ENCODE measurements at places on chromosomes 5 and 9.
A peak's percentile ranks its signal among the peaks of the same experiment; 100 is the strongest.

DNA sequence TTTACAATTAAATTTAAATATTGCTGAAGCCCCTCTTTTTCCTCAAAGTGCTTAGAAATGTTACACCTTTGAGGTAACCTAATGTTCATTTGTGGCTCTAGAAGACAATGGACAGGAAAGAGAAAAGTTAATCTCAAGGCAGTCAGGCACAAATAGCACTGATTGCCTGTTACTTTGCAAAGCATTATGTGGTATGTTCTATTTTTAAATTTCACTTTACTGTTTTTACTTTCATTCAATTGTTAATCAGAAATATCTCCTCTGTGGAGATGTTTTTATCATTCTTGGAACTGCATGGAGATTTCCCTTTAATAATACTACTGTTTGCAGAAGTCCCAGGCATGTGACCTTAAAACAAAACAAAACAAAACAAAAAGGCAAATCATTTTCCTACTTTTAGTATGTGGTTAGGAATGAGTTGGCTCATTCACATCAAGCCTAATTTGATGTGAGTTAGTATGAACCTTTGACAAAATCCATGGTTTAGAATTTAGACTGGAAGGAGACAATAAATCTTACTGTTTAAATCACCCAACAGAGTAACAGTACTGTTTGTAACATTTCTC is 67.5 kb downstream of the CWC27 start:
- no peak for DNase-seq

- peak; percentile 71 for DNase-seq
Measured at GRCh38 chr5:175895686-175896102, 24.3 kb downstream of the CPLX2 start.

GRCh38 chr9:32399110-32399815 is 14.8 kb downstream of the ACO1 start:
- DNase-seq = no peak

DNA sequence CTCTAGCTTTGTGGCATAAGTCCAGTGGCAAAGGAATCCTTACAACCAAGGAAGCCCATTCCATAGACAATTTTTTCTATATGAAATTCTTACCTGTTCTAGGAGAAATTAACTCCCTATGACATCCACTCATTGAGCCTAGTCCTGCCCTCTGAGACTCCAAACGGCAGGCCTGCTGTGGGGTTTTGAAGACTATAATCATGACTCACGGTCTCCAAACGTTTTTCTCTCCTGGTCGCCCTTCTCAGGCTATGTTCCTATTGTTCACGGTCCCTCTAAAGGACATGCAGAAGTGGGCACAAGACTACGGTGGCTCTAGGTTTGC is 611 bp downstream of the EXOSC3 start:
- no peak for DNase-seq

DNA sequence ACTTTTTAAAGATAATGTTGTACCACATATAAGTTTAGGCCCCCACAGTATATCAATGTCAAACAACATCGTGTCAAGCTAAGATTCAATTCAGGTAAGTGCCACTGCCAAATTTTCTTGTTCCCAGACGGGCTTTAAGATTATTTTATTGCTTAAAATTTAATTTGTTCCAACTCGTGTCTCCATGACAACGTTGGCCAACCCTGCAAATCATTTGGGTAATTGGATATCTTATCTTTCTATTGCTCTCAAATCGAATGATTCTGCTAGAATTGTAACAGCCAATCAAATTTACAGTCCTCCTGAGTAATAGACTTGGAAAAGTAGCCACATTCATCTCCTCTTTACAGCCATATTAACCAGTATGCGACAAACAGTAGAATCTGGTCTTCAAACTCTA is 19.5 kb downstream of the TLE1 start:
- no peak for DNase-seq

- DNase-seq = no peak
Measured at GRCh38 chr9:133524679-133525228, at the start of gene MYMK. TSS of gene MYMK (minus strand) at chr9:133524959. CDS start at chr9:133524844, 115 bp downstream.

DNA sequence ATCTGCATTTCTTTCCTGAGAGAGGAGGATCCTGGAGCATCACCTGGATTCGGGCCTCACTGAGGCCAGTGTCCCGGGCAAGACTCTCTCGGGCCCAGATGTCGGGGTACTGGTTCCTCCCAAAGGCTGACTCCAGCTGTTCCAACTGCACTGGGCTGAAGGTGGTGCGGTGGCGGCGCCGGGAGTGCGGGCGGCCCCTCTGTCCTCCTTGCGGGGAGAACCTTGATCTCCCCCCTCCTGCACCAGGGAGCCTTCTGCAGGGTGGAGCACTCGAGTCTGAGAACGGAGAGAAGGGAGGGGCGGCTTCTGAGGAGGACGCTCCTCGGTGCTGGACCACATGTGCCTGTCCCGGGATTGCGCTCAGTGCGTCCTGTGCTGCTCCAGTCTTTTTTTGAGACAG is 2.0 kb downstream of the PROP1 start:
- no peak for DNase-seq

DNA sequence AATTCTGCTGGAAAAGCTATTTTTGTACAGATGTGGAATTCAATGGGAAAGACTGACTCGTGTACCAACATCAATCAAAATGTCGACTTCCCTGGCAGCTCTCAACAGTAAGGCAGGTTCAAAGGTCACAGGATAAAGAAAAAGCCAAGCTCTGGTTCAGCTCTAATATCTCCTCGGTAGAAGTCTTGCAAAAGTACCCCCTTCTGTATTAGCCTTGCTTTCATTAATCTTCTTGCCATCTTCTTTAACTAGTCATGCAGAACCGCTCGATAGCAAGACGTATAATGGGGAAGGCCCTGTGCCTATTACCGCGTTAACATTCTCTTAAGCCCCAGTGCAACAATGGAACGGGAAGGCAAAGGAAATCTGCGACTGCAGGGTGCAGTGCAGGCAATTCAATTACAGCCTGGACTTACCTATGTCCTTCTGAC is 201.2 kb downstream of the GAPVD1 start:
- DNase-seq = peak; percentile 87

DNA sequence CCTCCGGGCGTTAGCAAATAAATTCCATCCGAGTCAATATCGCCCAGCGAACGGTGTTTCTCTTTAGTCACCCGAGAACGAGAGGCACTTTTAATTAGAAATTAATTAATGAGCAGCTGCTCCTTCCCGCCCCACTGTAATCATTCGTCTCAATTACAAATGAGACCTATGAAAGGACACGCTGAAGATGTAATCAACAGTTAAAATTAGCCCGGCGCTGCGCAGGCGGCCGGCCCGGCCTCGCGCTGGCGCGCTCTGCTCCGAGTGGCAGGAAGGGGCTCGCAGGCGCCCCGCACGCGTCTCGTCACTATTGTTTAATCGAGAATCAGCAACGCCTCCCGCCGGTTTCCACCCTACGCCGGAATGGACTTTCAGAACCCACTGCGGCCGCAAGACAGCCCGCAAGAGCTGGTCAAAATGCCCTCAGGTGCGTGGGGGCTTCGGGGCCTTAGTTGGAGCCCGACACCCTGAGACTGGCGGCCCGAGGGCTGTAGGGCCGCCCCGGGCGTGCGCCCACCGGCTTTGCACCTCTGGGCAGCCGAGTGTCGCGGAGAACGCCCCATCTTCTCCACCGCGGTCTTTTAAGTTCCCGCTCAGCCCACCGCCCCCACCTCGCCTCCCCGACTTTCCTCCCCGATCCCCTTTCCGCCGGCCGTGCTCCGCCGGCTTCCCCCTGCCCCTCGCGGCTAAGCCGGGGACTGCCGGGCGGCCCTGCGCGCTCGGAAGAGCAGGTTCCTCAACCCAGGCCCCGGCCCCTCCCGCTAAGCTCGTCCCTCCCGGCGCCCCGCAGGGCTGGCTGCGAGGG is 597 bp upstream of the IRX4 start:
- DNase-seq = peak; percentile 45

DNA sequence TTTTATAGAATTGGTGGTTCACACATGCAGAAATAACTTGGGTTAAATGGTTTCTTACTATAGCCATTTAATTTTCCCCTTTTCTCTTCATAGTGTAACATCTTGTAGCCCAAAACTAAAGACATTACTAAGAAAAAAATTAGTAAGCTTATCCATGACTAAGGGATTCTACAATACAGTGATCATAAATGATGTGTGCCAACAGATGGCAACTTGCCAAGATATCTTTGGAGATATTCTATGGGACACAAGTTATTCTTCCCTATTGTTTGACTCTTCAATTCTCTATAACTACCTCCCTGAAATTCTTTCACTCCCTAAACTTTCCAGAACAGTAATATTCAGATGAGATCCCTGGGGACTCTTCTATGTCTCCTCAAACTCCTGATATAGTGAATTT is 580.6 kb downstream of the PTPRD start:
- DNase-seq = no peak

DNA sequence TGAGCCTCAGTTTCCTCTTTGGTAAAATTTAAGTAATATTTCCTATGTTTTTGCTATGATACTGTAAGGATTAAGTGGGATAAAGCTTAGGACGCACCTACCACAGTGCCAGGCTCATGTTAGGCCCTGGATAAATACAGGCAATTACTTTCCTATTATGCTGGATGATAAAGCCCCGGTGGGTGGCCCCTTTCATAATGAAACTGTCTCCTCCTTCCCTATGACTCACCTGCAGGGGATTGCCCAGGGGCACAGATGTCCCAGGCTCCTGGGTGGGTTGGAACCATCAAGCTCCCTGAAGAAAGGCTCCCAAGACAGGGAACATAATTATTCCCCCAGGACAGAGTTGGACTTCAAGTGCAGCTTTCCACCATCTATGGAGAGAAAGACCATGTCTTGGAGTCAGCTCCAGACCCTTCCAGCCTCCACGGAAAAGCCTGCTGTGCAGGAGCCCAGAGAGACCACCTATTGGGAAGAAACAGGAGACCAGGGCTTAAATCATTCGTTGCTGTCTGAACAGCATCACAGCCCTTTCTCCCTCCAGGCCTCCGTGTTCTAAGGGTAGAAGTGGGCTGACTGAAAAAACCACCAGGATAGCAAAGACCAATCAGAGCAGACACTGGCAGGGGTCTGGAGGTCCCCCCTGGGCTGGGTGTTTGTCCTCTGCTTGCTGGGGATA is 43.2 kb upstream of the FOXE1 start:
- peak; percentile 26 for DNase-seq

DNA sequence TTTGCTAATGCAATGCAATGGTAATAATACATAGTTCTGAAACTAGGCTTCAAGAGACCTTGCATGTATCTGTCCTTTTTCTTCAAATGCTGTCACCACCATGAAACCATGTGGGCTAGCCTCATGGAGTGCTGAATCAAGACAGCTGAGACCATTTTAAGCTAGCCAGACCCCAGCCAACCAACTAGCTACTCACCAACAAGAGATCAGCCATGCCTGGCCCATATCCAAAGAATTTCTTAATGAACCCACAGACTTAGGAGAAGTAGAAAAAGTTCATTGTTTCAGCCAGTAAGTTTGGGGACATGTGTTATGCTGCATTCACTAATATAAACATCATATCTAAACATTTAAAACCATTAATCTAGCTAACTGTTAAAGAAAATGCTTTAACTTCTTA is 139.8 kb upstream of the EDIL3 start:
- DNase-seq = no peak

- peak; percentile 35 for DNase-seq
Measured at GRCh38 chr5:71830681-71831539, 111.8 kb downstream of the CARTPT start.
